ENCODE measurements at places on chromosomes 6 and 20.

- no peak for DNase-seq
Measured at GRCh38 chr6:142728910-142729481, 216.0 kb downstream of the HIVEP2 start.

- peak; percentile 50 for DNase-seq
Measured at GRCh38 chr6:121881974-121882667, 446.7 kb downstream of the GJA1 start.

GRCh38 chr20:16535277-16535676 lies 38.0 kb downstream of the KIF16B start:
- no peak for DNase-seq

DNA sequence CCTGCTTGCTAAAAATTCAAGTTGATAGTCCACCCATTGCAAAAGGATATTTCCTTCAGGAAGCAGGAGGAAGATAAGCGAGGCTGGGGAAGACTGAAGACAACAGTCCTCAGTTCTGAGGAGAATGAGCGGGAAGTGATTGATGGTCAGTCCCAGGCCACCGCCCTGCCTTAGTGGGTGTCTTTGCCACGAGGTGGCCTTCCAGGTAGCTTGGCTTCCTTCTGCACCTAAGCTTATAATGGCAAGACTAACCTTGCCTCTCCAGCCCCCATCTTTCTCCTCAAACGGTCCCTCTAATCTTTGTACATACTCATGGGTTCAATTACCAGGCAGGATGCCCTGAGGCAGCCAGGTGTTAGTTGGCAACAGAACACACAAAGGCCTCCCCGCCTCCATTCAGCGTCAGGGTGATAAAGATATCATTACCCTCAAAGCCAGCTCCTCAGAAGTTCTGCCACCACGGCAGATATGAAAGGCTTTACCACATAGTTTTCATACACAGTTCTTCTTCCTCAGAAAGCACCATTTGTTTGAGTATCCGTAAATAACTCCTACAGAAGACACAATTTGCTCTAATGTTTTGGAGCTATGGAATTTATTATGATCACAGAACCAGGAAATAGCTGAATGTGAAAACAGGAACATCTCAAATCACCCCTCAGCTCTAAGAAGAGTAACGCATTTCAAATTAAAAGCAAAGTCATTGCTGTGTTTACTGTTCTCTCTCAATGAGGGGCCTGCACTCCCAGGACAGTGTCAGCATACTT lies 249.4 kb downstream of the ATXN1 start:
- no peak for DNase-seq

DNA sequence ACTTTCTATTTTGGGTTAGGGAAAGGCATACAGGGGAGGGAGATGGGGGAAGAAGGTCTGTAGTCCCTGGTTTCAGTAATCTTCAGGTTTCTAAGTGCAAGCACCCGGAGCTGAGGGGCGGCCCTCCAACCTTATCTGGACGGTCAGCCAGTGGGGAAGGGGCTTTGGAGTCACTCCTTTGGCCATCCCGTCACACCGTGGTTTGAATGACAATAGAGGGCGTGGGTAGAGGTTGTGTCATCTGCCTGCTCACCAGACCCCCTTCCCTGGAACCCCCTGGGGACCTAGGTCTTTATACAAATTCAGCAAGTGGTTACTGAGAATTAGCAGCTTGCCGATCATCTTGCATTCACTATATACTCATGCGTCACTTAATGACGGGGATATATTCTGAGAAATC lies 29.1 kb downstream of the STK35 start:
- DNase-seq = no peak

DNA sequence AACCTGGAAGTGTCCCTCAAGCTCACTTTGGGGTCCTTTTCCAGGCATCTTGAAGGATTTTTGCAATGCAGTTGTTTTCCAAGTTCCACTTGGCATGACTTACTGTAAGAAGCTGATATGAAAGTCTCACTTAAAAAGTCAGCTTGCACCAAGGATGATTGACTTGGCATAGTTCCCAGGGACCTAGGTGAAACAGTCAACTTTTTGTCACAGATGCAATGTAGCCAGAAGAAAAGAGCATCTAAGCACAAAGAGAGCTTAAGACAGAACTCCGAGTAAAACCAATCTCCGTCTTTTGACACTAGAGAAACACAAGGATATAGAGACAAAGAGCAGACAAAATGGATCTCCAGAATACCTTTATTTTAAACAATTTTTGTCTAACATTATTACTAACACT lies 2.6 kb upstream of the ZSCAN12 start:
- DNase-seq = no peak

DNA sequence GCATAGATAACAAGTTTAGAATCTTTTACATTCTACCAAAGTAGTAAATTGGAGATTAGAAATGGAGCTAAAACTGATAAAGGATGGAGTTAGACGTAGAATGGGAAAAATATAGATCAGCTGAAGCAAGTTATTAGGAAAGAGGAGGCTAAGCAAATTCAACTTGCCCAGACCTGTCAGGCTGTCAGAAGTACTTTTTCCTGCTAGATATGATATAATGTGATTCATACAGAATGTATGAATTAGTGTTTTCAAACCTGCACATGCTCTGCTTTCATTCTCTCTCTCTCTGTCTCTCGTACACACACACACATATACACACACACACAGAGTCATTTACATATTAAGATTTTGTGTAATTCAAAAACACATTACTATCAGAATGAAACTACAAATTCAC lies 133.2 kb upstream of the HDGFL1 start:
- DNase-seq = no peak

DNA sequence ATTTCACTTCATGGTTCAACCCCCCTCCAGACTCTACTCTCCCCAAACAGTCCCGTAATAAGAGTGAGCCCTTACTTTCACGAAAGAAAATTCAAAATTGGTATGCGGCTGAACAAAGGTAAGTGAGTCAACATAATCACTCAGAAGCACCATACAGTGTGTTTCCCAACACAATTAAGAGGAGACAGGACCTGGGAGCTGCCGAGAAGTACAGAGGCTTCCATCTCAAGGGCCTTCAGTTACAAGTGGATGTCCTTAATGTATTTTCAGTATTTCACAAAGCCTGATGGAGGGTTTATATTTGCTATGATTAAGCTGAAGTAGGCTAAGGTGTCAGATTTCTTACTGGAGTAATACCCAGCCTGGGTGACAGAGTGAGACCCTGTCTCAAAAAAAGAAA lies 51.1 kb downstream of the MYO6 start:
- DNase-seq = no peak

GRCh38 chr6:55208478-55209458 lies 34.5 kb downstream of the HCRTR2 start:
- no peak for DNase-seq

DNA sequence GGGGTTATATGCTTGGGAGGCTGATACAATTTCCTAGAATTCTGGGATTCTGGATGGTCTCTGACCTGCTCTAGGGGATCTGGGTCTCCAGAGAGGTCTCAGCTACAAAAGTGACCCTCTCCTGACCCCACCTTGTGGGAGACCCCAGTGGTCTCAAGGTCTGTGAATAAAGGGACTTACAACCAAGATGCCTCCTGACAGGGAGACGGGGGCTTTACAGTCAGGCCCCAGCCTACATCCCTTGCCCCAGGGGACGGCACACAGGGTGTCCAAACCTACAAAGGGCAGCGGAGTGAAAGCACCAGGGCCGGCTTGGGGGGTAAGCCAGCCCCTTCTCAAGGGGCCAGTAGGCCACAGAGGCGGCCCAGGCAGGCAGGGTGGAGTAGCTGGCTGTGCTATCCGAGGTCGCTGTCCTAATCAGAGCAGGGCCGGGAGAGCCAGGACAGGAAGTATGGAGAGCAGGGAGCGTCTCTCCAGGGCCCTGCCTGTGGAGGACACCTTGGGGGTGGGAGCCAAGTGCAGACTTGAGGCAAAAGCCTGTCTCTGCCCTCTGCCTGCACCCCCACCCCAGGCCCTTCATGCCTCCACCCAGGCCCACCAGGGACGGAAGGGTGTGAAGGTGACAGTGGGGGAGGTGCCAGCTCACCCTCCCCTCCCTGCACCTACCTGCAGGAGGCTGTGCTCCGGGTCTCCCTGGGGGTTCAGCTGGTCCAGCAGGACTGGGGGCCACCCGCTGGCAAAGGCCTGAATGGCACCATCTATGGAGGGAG lies 3.5 kb downstream of the GFRA4 start:
- no peak for DNase-seq

DNA sequence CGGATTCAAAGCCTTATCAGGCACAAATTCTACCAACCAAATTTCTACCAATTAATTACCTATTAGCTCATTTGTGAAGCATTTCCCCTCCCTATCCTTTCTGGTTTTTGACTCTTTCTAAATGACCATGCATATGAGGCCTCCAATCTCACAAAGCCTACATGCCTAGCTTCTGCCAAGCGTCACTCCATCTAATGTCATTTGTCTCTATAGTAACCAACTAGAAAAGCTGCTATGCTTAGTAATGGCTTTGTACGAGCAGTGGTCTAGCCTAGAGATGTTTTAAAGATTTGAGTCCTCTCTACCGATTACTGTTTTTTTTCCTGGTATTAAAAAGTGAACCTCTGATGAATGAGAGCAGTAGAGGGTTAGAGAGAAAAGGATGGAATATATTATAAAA lies 4.8 kb upstream of the ASF1A start:
- DNase-seq = no peak

GRCh38 chr20:38787870-38788269 lies 17.6 kb upstream of the PPP1R16B start:
- no peak for DNase-seq

DNA sequence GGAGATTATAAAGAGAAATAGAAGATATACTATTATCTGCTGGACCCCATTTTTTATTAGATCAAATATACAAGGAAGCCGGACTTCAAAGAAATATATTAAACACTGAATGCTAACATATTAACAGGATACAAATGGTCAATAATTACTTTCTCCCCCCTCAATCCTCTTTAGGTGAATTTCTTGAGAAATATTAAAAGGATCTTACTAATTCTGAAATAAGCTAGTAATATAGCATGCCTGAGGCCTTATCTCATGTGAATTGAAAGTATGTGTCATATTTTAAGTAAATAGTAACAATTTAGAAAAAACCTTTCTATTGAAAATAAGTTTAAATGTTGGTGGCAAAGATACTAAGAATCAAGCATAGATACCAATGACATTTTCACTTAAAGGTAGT lies 954.7 kb upstream of the MAN1A1 start:
- no peak for DNase-seq

DNA sequence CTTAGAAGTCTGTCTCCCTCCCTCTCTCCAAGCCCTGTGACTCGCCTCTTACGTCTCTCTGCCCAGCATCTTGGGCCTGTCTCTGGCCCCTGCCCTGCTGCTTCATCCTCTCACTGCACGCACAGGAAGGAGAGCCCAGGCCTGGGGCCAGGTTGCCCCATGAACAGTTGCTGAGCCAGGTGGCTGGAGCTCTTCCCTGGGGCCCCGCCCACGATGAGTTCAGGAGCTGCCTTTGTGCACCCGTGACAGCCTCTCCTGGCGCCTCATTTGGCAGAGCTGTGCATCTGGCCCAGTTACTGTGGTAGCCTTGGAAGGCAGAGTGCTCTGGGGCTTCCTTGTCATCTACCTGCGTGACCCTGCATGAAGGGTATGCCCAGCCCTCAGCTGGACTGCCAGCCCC lies 44.5 kb downstream of the SLC52A3 start:
- DNase-seq = no peak

DNA sequence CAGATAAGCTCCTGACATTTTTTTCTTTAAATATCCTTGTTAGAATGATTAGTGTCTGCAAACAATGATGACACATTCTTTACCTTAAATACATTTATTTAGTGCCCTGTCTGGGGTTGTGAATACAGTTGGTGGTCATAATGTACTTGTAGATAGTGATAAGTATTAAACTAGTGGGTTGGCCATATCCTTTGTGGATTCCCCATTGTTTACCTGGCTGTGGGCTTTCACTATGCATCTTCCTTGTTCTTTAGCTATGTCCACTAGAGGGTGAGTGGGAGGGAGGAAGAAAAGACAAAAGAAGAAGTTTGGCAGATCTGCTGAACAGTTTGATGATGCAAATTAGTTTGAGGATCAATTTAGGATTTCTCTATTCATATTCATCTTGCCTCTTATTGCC lies 15.7 kb downstream of the HS3ST5 start:
- no peak for DNase-seq

GRCh38 chr6:20202324-20202658 lies 10.0 kb downstream of the MBOAT1 start:
- no peak for DNase-seq

DNA sequence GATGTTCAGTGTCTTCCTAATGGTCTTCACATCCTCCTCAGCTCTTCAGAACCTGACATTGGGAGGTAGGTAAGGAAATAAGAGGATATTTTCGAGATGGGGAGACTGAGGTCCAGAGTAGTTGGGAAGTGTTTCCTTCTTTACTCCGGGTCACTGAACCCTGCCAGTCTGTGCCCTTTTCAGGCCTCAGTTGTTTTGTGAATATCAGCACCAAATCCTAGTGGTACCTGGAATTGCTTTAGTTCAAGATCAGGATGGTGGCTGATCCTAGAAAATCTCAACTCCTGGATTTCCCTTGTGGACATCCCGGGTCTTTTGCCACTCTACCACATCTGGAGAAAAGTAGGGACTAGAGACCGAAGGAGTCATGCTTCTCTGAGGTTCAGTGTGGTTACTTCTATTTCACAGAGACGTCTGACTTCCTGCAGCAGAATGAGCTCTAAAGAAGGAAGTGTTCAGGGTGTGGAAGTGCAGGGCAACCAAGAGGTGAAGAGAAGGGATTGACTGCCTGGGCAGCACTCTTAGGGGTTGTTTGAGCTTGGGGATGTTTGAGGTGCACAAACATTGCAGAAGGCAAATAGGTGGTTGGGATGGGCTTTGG lies 995 bp downstream of the STK4 start:
- DNase-seq = no peak

DNA sequence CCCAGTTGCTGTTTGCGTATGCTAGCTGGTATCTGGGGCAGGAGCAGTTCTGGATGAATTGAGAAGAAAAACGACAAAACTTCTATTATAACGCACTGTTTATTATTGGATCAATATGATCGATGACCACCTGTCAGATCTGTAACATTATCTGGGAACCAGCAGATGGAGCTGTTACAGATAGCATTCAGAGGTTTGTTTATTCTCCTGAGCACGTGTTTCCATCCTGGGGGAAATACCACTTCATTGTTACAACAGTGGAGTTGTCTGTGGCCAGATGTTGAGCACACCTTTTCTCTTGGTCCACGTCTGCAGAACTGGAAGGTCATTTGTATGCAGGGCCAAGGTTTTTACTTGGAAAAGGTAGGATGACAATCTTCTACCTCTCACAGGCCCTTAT lies 16.0 kb upstream of the NKX2-2 start:
- no peak for DNase-seq

- DNase-seq = no peak
Measured at GRCh38 chr20:18775633-18776032, 38.0 kb upstream of the SCP2D1 start.

GRCh38 chr6:166864333-166864732 lies 92.0 kb downstream of the RNASET2 start:
- no peak for DNase-seq

DNA sequence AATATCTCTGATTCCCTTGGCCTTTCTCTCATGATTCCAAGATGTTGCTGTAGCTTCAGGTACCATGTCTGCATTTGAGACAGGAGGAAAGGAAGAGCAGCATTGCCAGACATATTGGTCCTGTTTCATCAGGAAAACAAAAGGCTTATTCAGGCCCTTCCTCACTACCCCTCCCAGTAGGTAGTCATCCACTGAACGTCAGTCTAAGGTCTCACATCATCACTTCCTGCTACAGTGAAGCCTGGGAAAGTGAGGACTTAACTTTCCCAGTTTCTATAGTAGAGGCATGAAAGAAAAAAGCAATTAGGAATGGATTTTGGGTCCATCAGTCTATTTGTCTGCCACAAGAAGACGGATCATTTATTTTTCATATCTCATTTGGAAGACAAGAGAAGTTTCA lies 85.7 kb upstream of the SOX4 start:
- no peak for DNase-seq

GRCh38 chr6:153553627-153554026 lies 422.5 kb upstream of the RGS17 start:
- DNase-seq = no peak

- DNase-seq = no peak
Measured at GRCh38 chr20:59032713-59033059, 551 bp upstream of the ATP5F1E start.
